NCI-H2227 treated with DMSO at 0.1 percent for 48 hours (cell line): ENCODE measurements at places on chromosomes 11 and 22.
A peak's percentile ranks its signal among the peaks of the same experiment; 100 is the strongest.

- DNase-seq: peak; percentile 51
These were observed 76.9 kb upstream of the TTLL12 start for GRCh38 chr22:43263645-43264514.

- no peak for DNase-seq
These were observed 51.1 kb upstream of the BLID start for GRCh38 chr11:122167100-122167499.

DNA sequence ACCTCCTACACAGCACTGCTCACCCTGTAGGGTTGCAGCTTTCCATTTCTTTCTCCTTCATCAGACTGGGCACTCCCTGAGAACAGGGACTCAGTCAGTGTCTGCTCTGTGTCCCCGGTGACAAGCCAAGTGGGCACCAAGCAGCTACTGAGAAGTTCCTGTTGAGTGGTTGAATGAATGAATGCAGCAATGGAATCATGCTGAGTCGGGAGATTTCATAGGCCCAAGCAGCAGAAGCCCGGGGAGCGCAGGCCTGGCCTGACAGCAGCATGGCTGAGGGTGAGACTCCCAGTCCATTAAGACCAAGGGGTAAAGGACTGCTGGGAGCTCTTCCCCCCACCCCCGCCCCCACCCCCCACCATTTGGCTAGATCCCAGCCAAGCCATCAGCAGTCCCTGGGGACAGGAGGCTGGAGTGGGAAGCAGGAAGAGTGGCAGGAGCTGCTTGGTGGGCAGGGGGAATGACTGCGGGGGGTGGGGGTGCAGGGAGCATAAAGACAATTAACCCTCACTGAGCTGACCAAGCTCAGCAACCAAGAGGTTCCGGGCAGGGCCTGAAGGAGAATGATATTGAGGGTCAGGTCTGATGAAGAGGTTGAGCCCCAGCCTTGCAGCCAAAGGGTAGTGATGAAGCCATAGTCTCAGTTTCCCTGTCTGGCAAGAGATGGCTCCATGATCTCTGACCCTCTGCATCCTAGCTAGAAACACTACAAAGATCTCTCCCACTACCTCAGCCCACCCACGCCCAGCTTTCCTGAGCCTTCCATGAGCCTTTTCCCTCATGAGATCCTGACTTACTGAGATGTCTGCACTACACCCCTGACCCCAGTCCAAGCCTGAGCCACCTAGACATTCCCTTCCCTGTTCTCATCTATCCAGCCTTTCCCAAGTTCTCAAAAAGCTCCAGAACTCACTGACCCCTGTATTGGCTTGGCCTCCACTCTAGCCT, 2.8 kb downstream of the PDE2A start:
- no peak for DNase-seq

DNA sequence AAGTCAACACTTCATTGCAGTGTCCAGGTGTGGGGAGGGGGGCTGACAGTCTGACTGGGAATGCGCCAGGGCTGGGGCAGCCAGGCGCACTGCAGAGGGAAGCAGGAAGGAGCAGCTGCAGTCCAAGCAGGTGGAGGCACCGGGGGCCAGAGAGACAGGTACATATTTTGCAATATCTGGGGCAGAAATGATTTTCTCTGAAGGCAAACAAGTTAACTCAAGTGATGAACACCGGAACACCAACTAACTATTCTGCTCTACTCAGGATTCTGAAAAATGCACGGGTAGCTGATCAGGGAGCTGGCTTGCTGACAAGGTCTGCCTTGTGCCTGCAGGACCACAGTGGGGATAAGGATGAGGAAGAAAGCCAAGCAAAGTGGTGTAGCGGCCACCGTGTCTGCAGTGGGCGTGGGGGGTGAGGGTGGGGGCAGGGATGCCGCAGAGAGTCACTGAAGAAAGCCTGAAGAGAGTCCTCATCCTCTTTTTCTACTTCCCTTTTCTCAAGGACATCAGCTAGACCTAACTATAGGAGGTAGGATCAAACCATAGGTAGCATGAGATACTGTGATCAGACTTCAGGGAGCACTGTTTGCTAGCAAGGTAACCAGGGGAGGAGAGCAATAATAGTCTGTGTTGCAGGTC, 83.4 kb downstream of the SCN3B start:
- DNase-seq: no peak

GRCh38 chr22:23380230-23380573, 199.9 kb downstream of the IGLL1 start:
- DNase-seq: no peak

DNA sequence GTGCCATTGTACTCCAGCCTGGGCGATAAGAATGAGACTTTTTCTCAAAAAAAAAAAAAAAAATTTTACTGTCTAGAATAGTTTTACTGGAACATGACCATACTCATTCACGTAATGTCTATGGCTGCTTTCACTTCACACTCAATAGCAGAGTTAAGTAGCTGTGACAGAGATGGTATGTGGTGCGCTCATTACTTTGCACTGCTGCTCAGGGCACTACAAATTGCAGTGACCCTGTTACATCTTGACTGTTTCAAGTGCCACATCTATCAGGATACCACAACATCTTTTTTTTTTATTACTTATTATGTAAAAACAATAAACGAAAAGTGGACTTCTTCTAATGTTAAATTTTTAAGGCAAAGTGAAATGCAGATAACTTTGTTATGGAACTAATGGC, 110.3 kb downstream of the ARHGAP20 start:
- DNase-seq: no peak
